ENCODE measurements at places on chromosomes 6 and 20. TPM values are rescaled to one million over a fixed set of nuclear protein-coding genes. Genes with fewer than 3 reads are reported as not detected.

Gene THBD
- total RNA-seq = 4.7 TPM

- DNase-seq = peak; percentile 16
These were observed 727 bp downstream of the EDEM2 start for GRCh38 chr20:35146299-35146919.

DNA sequence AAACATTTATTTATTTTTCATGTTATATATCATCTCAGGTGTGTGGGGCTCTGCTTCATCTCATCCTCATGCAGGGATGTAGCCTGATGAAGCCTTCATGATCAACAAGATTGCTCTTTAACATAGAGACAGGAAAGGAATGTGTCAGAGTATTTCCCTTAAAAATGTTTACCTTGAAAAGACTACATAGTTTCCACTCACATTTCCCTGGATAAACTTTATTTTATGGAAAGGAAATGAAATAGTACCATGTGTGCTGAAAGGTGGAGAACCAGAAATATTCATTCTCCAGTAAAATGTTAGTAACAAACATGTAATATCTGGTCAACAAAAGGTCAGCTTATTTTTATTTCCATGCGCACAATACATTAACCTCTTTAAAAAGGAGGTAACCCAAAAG is 155.8 kb downstream of the GRM1 start:
- no peak for DNase-seq

DNA sequence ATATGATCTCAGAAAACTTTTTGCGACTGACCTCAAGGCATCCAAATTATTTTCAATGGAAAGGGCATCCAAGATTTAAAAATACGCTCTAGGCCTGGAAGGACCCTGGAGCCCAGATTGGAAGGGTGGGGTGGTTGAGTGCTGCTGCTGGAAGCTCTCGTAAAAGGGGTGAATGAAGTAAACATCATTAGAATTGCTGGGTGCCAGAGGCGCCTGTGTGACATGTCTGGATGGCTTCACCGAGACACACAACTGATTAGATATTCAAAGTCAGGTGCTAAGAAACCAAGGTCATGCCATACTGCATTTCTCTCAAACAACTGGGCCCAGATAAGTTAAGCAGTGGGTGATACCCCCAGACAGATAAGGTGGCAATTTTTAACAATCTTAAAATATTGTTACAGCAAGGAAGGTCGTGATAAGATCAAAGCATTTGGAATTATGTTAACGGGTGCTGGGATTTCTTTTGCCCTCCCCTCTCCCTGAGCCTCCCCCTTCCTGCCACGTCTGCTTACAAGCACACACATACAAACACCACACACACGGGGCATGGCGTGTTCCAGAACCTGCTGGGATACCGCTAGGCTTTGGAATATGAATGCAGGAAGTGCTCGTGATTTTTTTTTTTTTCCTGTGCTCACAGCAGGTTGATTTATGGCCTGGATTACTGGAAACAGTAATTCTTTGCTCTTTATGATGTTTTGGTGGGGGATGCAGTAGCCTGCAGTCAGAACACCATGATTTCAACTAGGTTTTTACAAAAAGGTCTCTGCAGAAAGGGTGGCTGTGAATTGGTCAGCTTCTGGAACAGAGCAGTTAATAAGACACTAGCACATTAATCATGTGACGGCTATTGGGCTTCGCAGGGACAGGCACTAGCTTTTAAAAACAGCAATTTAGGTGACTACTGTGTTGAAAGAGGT is 551.2 kb downstream of the QKI start:
- no peak for DNase-seq

GRCh38 chr6:36886950-36887618 is 1.3 kb downstream of the C6orf89 start:
- no peak for DNase-seq

GRCh38 chr6:169851641-169852503 is 100.5 kb downstream of the ERMARD start:
- peak; percentile 30 for DNase-seq

GRCh38 chr6:73657201-73657600 is 3.4 kb upstream of the SLC17A5 start:
- DNase-seq = no peak

Gene IL20RA
- total RNA-seq = not detected

DNA sequence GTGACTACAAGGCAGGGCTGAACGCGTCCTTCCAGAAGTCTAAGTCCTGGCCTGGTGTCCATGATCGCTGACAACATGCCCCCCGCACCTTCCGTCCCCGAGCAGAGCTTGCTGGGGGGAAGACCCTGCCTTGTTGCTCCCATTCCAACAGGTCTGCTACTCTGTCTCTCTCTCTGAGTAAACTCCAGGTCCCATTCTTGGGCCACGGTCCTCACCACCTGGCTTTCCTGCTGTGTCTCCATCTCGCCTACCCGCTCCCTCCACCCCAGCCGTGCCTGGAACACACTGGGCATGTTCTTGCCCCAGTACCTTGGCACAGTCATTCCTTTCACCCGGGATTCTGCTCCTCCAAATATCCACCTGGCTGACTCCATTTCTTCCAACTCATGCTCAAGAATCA is 162.3 kb downstream of the BMP7 start:
- DNase-seq = no peak

DNA sequence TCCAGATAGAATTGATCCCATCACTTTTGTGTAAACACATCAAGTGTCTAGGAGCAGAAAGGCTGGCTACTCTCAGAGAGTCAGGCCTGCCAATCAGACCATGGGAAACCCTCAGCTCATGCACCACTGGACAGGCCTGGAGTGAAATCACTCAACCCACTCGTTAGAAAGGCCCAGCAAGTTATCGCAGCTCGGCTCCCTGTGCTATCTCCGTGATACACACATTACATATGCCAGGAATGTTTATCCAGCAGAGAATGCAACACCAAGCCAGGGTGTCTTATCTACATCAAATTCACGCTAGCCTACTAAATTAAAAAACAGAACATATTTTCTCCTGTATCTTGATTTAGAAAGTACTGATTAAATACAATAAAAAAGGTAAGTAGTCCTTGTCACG is 232.4 kb upstream of the FOXQ1 start:
- DNase-seq = no peak

Gene TRIM31
- total RNA-seq = not detected

Gene FAM83D
- 71.4 TPM for total RNA-seq

DNA sequence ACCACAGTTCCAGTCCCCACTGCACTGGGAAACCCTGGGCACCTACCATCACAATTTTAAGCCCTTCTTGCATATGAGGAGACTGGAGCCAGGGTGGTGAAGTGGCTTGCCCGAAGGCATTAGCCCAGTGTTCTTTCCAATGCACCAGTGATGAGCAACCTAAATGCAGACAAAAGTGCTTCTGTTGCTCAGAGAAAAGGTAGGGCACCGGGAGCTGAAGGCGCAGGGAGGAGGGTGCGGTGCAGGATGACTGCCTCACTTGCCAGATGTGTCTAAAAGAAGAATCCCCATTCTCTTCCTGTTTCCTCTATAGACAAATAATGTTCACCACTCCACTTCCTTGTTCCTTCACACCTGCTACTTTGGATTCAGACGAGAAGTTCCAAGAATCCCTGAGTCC is 86.5 kb downstream of the QRSL1 start:
- no peak for DNase-seq

- DNase-seq = no peak
These were observed 8.8 kb downstream of the KCNQ2 start for GRCh38 chr20:63463400-63464288.

Gene C6orf58
- not detected for total RNA-seq

DNA sequence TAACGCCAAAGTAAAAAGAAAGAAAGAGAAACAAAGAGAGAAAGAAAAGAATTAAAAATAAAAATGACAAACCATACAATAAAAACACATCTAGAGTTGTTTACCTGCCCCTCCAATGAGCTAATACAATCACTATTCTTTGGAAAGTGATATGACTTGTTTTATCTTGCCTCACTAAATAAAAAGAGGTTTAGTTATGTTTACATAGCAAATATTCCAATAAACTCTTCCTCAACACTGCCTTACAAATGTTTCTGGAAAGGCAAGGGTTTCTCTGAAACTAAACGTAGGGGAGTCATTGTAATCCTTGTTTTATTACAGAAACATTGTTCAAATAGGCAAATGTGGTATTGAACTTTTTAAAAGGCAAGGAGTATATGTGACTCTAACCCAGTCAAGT is 396.2 kb downstream of the EPM2A start:
- DNase-seq = no peak

DNA sequence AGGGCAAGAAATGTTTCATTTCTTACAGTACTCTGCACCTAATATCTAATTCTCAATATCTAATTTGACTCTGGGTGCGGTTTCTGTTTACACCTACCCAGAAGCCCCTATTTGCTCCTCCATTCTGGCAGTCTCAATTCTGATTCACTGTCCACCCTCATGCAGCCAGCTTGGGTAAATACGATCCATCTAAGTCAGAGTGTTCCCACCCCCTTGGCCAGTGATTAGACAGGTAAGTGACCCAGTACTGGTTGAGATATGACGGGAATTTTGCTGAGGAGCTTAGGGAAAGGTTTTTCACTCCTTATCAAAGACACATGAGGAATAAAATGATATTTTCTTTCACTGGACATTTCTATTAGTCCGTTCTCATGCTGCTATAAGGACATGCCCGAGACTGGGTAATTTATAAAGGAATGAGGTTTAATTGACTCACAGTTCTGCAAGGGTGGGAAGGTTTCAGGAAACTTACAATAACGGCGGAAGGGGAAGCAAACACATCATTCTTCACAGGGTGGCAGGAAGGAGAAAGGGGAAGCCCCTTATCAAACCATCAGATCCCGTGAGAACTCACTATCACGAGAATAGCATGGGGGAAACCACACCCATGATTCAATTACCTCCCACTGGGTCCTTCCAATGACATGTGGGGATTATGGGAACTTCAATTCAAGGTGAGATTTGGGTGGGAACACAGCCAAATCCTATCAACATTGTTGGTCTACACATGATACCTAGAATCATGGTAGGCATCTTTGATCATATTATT is 29.4 kb downstream of the GLO1 start:
- no peak for DNase-seq

DNA sequence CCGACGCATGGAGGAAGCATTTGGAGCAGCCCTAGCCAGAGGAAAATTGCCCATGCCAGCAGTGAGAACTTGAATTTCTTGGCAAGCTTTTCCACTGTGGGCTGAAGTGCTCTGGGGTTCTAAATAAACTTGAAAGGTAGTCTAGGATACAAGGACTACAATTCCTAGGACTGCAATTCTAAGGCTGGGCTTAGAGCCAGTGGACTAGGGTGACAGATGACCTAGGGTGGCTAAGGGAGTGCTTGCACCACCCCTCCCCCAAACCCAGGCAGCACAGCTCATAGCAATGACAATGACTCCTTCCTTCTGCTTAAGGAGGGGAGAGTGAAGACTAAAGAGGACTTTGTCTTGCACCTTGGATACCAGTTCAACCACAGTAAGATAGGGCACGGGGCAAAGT is 122.3 kb downstream of the THBS2 start:
- peak; percentile 44 for DNase-seq

DNA sequence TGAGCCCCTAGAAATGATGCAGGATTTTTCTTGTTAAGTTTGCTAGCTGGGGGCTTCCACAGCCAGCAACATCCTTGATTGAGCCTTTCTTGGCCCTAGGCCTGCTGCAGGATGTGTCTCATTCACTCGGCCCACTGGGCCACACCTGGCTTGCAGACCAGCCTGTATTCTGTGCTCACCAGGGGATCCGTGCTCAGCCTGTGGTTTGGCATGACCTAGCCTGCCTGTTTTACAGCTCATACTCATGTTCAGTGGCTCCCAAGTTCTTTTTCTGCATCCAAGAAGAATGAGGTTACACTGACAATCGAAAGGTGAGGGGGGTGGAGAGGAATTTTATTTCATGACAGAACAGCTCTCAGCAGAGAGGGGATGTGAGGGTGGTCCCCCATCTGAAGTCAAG is 263.4 kb downstream of the RIMS1 start:
- no peak for DNase-seq

- DNase-seq = no peak
These were observed 55.5 kb downstream of the ATP9A start for GRCh38 chr20:51712501-51713212.

Gene C20orf141
- not detected for total RNA-seq

Gene SF3B5
- 199 TPM for total RNA-seq

GRCh38 chr6:43647613-43648012 is 2.8 kb downstream of the RSPH9 start:
- DNase-seq = no peak

DNA sequence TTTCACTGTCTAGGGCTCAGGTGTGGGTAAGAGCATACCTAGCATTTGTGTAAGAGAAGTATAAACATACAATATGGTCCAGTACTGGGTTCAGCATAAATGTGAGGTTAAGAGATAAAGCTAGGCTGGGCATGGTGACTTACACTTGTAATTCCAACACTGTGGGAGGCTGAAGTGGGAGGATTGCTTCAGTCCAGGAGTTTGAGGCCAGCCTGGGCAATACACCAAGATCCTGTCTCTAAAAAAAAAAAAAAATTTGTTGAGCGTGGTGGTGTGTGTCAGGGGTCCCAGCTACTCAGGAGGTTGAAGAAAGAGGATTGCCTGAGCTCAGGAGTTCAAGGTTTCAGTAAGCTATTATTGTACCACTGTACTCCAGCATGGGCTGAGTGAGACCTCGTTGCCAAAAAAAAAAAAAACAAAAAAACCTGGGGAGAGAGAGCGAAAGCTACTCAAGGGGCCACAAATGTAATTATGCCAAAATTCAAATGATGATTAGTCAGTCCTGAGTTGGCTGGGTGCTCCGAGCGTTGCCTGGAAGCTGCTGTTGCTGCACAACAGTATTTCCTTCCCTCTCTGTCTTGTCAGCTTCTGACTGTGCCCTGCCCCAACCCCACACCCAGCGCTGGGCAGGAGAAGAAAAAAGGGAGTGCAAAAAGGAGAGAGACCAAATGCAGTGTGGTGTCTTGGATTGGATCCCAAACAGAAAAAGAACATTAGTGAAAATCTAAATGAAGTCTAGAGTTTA is 24.0 kb downstream of the CMTR1 start:
- no peak for DNase-seq

- no peak for DNase-seq
These were observed 9.9 kb upstream of the GTSF1L start for GRCh38 chr20:43736588-43737158.

GRCh38 chr20:19589787-19590362 is 168.2 kb upstream of the RIN2 start:
- DNase-seq = no peak

Gene KHDC3L
- not detected for total RNA-seq

- peak; percentile 74 for DNase-seq
These were observed 3.1 kb downstream of the PXDC1 start for GRCh38 chr6:3748208-3749066.

- no peak for DNase-seq
These were observed 229.5 kb upstream of the DTNBP1 start for GRCh38 chr6:15892369-15892768.

DNA sequence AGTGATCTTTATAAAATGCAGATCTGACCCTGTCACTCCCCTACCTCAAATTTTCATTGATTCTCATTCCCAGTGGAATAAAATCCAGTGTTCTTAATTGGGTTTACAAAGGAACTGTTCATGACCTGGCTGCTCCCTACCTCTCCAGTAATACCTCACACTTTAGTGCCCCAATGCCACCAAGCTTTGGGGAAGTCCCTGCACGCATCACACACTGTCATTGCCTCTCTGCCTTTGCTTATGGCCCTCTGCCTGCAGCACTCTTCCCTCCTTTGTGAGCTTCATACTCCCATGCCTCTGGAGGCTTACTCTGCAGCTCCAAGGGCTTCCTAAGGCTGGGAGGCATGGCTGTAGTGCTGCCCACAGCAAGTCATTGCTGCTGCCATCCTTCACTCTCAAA is 57.4 kb downstream of the TMC2 start:
- DNase-seq = no peak

Gene PKIB
- not detected for total RNA-seq

Gene XKR7
- not detected for total RNA-seq

Gene GGTLC1
- total RNA-seq = not detected

Gene GPANK1
- total RNA-seq = 8.0 TPM

Gene PTK6
- not detected for total RNA-seq

Gene CFAP206
- not detected for total RNA-seq

Data from SJSA1 (cell line).